Lung (tissue), 17 donors: ENCODE measurements at places on chromosomes 5 and 9. TPM values are rescaled to one million over a fixed set of nuclear protein-coding genes. Genes with fewer than 3 reads are reported as not detected.

KCNIP1 gene
- 1.00 TPM for total RNA-seq

DNA sequence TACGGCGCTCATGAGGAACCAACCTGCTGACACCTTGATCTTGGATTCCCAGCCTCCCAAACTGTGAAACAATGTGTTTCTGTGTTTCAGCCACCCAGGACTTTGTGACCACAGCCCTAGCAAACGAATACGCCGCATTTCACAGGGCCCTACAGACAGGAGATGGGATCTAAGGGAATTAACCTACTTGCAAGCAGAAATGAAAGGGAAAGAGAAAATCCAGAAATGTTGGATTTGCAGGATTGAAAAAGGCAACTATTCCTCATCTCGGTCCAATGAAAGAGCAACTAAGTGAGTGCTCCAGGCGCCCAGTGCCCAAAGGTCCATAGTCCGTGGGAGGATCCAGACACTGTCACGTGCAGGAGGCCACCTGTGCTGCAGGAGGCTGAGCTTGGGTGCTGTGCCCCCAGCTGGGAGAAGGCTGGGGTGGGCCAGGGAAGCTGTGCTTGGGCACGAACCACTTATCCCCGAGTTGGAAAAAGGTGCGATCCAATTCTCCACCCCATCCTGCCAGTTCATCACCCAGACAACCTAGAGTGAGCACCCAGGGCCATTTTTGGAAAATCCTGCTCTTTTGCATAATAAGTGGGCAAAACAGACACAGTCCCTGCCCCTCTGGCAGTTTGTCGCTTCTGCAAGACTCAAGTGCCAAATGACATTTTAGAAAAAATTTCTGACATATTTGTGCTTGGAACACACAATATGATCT lies 177.9 kb downstream of the C9orf50 start:
- no peak for DNase-seq

- DNase-seq, result peak; percentile 69
Measured at GRCh38 chr9:84875193-84875592, 205.7 kb downstream of the NTRK2 start.

DNA sequence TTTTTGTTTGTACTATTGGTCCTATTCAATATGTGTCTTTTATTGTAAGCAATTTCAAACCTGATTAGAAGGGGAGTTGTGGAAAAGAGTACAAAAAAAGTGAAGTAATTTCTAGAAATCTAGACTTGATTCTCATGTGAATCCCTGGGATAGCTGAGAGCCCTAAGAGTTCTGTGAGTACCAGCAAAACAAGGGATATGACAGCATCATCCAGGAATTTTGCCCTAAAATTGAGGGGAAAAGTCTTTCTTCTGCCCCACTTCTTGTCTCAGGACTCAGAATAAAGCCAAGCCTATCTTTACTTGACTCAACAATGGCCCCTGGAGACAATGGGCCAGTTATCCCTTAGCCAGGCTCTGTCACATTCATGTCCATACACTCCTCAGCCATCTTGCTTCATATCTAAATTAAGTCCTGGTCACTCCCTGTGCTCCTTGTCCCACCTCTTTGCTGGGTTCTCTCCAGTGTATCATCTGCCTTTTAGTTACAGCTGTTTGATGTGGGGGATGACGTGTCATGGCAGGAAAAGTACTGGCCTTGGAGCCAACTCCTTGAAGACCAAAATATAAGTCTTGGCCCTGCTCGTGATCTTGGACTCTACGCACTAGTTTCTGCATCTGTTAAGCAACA lies 81.2 kb downstream of the ADAMTS12 start:
- DNase-seq, result no peak

CNTFR gene
- 3.3 TPM for total RNA-seq

DNA sequence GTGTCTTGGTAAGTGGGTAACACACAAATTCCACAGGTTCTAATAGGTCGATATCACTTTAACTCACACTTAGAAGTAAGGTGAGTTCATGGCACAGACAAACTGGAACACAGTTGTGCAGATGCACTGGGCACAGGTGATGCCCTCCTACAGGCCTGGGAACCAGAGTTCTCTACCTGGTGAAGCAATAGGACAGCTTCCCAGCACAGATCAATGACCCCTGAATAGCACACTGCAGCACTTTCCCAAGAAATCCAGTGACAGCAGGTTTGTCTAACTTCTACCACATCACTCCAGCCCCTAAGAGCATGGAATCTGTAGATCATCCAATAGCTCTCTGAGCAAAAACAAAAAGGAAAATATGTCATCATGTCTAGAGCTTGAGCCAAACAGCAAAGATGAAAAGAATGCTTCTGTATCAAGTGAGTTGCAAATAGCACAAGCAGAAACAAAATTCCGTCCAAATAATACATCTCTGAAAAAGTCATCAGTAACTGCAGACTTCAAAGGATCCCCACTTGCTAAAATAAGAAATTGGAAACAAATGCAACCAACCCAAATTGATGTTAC lies 33.5 kb downstream of the MOCS2 start:
- DNase-seq, result no peak

GRCh38 chr9:101014566-101014965 lies 14.0 kb upstream of the PLPPR1 start:
- DNase-seq, result no peak

GRCh38 chr5:39368116-39368515 lies 3.8 kb upstream of the C9 start:
- no peak for DNase-seq

CYSTM1 gene
- total RNA-seq, result 37.1 TPM

C9 gene
- 0.43 TPM for total RNA-seq

- no peak for DNase-seq
Measured at GRCh38 chr5:165057145-165057544, 1551.7 kb downstream of the MAT2B start.

DNA sequence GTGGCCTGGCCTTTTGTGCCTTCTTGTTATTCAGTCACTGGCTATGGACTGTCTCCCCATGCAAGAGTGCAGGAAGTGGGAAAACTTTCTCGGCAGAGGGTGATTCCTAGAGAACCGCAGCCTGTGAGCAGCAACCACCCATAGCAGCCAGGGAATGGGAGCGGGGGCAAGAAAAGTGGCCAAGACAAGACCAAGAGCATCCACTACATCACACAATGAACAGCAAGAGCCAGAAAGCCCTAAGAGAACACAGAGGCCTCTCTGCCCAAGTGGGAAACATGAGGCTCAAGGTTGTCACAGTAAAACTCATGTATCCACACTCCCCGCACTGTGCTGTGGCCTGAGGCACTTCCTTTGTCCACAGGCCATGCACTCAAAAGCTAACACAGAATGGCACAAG lies 129.1 kb upstream of the FSTL4 start:
- no peak for DNase-seq

- no peak for DNase-seq
Measured at GRCh38 chr5:55758714-55759113, 20.9 kb downstream of the DDX4 start.

- no peak for DNase-seq
Measured at GRCh38 chr5:61915646-61916045, 390.4 kb upstream of the KIF2A start.

DNA sequence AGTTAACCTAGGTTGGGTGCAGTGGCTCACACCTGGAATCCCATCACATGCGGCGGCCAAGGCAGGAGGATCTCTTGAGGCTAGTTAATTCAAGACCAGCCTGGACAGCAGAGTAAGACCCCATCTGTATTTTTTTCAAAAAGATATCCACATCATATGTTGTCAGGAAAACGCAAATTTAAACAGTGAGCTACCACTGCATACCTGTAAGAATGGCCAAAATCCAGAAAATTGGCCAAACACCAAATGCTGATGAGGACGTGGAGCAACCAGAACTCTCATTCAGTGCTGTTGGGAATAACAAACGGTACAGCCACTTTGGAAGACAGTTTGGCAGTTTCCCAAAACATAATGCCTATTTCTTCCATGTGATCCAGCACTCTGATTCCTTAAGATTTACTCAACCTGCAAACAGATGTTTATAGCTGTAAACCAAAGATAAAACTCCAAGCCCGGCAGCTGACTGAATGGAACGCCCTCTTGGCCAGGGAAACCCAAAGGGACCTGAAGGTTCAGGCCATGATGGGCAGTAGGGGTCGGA lies 12.4 kb downstream of the CEL start:
- DNase-seq, result peak; percentile 24

DNA sequence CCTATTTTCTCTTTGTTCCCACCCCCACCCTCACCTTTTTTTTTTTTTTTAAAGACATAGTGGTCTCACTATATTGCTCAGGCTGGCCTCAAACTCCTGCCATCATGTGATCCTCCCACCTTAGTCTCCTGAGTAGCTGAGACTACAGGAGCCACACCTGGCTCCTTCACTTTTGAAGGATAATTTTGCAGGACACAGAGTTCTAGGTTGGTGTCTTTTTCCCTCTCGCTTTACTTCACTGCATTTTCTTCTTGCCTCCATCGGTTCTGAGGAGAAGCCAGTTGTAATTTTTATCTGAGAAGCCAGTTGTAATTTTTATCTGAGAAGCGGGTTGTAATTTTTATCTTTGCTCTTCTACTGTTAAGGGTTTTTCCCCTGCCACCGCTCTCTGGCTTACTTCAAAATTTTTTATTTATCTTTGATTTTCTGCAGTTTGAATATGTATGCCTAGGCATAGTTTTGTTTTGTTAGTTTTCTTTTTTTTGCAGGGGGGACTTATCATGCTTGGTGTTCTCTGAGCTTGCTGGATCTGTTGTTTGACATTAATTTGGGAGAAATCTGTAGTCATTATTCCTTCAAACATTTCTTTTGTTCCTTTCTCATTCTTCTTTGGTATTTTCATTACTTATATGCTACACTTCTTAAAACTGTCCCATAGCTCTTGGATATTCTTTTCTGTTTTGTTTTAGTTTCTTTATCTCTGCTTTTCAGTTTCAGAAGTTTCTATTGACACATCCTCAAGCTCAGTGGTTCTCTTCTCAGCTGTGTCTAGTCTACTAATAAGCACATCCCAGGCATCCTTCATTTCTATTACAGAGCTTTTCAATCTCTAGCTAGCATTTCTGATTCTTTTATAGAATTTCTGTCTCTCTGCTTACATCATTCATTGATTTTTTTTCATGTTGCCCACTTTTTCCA lies 148.2 kb upstream of the CHD1 start:
- DNase-seq, result no peak

IL9 gene
- not detected for total RNA-seq

DNA sequence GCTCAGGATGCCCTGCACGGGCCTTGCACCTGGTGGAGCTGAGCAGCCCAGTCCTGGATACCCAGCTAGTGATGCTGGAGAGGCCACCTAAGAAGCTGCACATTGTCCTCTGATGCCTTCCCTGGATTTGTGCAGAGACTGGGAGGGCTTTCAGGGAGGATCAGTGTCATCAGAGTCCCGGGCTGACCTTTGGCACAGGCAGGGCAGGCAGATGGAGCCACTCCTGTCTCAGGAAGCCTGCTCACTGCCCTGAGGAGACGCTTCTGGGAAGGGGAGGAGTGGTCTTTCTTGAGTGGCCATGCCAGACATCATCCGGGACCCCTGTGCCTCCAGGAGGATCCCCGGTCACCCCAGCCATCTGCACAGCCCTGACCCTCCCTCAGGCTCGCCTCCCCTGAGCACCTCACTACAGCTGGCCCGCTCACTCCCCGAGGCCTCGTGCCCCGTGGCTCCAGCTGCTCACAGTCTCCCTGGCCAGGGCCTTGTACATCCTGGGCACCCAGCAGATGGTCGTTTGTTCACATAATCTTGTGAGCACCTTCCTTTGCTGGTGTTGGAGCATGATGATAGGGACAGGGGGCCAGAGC lies 47.2 kb upstream of the FCN2 start:
- no peak for DNase-seq

NTRK2 gene
- total RNA-seq, result 6.2 TPM

GRCh38 chr5:113050721-113051382 lies 74.3 kb downstream of the DCP2 start:
- DNase-seq, result no peak

ACSL6 gene
- total RNA-seq, result 6.7 TPM

DNA sequence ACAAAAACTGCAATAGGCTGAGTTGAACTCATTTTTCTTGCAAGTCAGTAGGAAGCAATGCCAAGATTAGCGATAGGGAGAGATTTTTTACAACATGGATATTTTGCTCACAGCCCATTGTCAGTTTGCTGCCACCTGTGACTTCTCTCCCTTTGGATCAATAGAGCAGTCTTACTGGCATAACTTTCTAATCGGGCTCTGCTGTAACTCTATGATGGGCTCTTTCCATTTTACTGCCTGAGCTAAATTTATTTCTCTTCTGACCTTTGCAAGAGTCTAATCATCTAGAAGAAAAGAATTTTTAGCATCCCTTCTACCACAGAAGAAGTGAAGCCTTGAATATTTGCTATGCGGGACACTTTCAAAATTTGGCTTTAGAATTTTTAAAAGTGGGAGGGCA lies 53.6 kb upstream of the SGCD start:
- peak; percentile 44 for DNase-seq

DNA sequence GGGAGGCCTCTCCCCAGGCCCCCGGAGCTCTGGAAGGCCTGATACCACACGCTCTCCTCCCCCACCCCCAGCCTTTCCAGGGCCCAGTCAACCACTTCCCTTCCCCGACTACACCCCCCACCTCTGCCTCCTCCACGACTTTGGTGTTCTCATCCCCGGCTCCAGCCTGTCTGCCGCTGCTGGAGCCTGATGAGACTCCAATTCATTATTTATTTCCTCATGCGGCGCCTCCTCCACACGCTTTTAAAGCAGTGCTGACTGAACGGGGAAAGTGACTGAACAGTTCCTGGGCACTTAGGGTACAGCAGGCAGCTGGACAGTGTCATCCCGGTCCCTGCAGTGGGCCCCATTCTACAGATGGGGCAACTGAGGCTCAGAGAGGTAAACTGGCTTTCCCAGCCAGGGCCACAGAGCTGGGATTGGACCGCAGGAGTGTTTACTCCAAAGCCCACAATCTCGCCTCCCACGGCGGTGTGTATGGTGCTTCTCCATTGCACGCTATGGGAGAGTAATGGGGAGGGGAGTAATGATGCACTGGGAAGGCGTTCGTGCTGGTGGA lies 15.9 kb upstream of the RPL26L1 start:
- DNase-seq, result peak; percentile 56

DNA sequence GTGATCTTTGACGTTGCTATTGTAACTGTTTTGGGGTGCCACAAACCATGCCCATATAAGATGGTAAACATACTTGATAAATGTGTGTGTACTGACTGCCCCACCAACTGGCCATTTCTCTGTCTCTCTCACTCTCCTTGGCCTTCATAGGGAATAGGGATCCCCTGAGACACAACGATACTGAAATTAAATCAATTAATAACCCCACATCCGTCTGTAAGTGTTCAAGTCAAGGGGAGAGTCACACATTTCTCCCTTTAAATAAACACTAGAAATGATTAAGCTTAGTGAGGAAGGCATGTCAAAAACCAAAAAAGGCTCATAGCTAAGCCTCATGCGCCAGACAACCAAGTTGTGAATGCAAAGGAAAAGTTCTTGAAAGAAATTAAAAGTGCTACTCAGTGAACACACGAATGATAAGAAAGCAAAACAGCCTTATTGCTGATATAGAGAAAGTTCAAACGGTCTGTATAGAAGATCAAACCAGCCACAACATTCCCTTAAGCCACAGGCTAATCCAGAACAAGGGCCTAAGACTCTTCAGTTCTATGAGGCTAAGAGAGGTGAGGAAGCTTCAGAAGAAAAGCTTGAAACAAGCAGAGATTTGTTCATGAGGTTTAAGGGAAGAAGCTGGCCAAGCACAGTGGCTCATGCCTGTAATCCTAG lies 111.1 kb downstream of the UGCG start:
- DNase-seq, result peak; percentile 59
